ENCODE measurements at places on chromosomes 12 and 14.

GRCh38 chr12:3759878-3760277, 7.0 kb upstream of the CRACR2A start:
- DNase-seq = no peak

DNA sequence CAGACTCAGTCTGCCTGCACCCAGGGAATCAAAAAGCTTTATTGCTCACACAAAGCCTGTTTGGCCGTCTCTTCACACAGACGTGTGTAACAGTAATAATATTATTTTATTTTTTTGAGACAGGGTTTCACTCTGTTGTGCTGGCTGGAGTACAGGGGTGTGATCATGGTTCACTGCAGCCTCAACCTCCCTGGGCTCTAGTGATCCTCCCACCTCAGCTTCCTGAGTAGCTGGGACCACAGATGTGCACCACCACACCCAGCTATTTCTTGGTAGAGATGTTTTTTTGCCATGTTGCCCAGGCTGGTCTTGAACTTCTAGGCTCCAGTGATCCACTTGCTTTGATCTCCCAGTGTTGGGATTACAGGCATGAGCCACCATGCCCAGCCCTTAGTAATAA, 88.4 kb upstream of the DCD start:
- DNase-seq = no peak

DNA sequence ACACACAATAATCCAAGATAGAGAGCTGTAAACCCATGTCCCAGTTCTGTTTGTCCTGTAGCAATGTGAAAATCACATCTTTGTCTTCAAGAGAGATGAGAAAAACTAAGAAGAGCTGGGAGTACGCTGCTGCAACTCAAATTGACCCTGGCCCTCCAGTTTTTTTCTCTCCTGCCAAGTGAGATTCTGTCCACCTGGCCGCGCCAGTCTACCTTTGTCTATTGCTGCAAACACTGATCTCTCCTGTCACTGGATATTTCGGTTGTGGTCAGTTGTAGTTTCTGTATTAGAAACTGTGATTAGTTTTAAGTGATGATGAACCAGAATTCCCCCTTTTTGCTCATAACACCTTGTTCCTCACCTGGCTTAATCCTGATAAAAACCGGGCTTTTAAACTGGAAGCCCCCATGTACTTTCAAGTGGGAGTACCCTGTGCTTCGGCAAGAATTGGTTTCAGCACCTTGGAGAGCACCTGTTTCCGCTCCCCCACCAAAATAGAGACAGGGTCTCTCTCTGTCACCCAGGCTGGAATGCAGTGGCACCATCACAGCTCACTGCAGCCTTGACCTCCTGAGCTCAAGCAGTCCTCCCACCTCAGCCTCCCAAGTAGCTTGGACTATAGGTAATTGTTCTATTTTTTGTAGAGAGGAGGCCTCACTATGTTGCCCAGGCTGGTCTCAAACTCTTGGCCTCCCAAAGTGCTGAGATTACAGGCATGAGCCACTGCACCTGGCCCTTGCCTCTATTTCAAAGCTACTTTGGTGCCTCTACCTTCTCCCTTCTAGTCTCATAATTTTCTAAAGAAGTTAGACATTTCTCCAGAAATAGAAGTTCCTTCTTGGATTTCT, 156.8 kb downstream of the PHETA1 start:
- DNase-seq = no peak

- no peak for DNase-seq
Measured at GRCh38 chr14:39182770-39183684, 8.0 kb downstream of the PNN start.

- DNase-seq = no peak
Measured at GRCh38 chr12:105235281-105235731, 668 bp downstream of the APPL2 start.

GRCh38 chr12:20434996-20435395, 66.7 kb downstream of the PDE3A start:
- DNase-seq = no peak

DNA sequence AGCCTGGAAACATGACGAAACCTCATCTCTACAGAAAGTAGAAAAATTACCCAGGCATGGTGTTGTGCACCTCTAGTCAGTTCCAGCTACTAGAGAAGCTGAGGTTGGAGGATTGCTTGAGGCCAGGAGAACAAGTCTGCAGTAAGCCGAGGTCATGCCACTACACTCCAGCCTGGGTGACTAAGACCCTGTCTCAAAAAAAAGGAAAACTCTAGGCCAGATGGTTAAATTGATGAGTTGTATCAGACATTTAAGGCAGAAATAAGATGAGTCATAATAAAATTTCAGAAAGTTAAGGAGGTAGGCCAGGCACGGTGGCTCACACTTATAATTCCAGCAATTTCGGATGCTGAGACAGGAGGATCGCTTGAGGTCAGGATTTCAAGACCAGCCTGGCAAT, 10.7 kb downstream of the EIF2S1 start:
- no peak for DNase-seq

DNA sequence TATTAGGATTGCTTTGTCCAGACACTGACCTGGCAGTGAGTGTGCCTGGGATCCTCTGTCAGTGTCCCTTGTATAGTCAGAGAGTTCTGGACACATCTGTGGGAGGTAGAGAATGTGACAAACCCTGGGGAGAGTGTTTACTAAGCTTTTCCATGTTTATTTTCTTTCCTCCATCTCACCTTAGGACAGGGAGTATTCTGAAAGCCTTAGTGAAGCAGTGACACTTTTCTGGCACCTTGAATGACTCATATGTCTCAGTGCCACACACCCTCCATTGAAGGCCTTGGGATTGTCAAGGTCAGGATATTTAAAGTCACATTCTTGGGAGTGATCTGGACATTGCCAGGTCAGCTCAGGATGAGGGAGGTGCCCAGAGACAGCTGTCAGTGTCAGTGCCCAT, 34.9 kb upstream of the CTDSP2 start:
- no peak for DNase-seq

DNA sequence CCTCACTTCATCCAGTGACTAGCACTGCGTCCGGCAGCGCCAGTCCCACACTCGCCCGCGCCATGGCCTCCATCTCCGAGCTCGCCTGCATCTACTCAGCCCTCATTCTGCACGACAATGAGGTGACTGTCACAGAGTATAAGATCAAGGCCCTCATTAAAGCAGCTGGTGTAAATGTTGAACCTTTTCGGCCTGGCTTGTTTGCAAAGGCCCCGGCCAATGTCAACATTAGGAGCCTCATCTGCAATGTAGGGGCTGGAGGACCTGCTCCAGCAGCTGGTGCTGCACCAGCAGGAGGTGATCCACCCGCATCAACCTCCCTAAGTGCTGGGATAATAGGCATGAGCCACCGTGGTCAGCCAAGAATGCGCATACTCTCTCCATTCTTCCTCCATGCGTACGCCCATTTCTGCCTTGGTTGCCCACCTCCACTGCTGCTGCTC, 59.9 kb downstream of the IRF2BPL start:
- DNase-seq = no peak

- no peak for DNase-seq
Measured at GRCh38 chr12:53586745-53587144, 39.4 kb downstream of the ATF7 start.

DNA sequence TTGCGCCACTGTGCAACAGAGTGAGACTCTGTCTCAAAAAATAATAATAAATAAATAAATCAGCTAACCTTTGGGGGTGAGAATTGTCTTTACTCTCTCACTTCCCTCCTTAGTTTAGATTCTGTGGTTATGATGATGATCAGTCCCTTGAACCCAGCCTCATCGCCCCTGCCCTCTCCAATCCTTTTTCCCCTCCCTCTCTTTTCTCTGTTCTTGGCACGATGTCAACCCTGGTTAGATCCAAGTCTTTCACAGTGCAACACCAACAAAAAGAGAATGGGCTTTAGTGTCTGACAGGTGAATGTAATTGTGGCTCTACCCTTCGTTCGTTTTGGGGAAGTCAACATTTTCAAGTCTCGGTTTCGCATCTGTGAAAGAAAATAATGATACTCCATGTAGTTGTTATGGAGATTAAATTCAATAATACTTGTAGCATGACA, 59.0 kb downstream of the NTN4 start:
- no peak for DNase-seq

GRCh38 chr14:85702997-85703396, 173.1 kb downstream of the FLRT2 start:
- DNase-seq = no peak

DNA sequence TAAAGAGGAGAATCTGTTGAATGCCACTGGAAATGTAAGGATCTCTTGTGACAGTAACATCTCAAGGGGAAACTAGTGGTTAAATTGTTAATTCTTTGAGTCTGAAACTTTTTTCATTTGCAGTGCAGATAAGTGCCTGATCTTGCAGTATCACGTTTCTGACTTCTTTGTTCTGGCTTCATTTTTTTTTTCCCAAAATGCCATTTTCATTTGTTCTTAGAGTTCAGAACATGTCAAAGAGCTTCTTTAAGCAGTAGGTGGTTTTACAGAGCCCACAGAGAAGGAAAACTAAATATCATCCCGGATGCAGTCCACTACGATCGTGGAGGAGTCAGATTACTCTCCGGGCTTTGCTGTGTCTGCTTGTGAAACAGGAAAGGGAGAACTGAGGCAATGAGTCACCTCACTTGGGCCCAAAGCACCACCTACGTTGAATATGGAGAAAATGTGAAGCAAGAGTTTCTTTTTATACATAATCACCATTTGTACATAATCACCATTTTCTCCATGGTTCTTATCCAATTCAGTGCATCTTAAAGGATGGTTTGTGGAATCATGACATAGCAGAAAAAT, 43.9 kb downstream of the HMGA2 start:
- DNase-seq = no peak

GRCh38 chr12:80838024-80838658, 99.6 kb downstream of the LIN7A start:
- no peak for DNase-seq

DNA sequence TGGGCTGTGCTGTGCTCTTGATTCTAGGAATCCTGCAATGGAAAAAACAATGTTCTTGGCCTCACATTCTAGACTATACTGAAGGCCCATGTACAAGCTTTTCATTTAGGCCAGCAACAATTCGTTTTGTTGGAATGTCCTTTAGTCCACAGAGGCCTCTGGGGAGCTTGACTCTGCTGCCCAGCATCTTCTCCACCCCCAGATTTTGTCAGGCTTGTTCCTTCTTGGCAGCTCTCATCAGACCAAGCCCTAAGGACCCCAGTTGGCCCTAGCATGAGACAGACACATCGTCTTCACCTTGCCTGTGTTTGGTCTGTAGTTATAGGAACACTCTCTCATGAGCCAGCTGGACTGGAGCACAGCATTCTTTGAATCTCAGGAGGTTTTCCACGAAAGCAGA, 300.1 kb downstream of the VRK1 start:
- no peak for DNase-seq

GRCh38 chr12:7637615-7638014, 28.1 kb downstream of the APOBEC1 start:
- no peak for DNase-seq

DNA sequence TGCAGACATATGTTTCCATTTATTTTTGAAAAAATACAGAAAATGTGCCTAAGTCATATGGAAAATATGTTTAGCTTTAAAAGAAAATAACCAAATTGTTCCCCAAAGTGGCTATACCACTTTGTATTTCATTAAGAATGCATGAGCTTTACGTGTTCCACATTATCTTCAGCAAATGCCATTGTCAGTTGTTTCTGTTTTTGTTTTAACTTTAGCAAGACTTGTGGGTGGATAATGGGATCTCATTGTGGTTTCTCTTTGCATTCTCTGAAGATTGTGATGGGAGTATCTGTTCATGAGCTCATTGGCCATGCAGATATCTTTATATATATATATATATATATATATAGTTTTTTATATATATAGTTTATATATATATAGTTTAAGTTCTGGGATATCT, 181.5 kb downstream of the CCER1 start:
- DNase-seq = no peak

- DNase-seq = no peak
Measured at GRCh38 chr14:75046899-75047298, 4.4 kb downstream of the MLH3 start.

DNA sequence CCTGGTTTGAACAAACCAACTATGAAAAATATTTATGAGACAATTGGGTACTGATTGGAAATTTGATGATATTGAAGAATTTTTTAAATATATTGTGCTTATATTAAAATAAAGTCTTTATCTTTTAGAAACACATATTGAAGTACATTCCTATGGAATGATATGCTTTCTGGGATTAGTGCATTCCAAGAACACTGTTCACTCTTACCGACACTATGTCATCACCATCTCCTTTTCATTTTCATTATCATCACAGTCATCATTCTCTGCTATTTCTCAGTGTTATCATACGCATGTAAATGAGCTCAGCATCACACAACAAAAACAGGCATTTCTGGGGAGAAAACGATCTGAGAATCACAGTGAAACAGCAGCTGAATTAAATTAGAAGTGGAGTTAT, 513.3 kb upstream of the CCDC196 start:
- no peak for DNase-seq
